ENCODE measurements at places on chromosomes 5 and 9.

GRCh38 chr9:83424831-83425230, 113.4 kb downstream of the FRMD3 start:
- DNase-seq = no peak

- no peak for DNase-seq
These were observed 21.4 kb downstream of the CRB2 start for GRCh38 chr9:123377211-123377971.

- no peak for DNase-seq
These were observed 90.1 kb downstream of the LMNB1 start for GRCh38 chr5:126866851-126867636.

GRCh38 chr9:87725900-87726709, at the start of gene CTSL:
Gene CTSL (plus strand): TSS chr9:87726119. CDS start chr9:87727604, 1,485 bp downstream.
- DNase-seq = peak; percentile 96

DNA sequence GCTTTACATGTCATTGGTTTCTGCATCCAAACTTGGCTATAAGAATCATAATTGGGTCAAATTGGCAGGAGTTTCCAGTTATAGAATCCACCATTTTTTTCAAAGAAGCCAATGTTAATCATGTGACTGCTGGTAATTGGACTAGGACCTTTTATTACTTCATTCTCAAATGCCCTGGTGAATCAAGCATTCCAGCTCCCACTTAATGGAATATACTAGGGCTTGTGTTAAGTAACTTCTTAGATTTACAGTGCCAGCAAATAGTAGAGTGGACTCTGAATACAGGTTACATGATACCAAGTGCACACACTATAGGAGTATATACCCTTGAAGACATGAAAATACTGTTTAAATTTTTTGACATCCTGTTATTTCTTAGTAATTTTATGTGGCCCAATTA, 96.7 kb downstream of the NUDT12 start:
- DNase-seq = no peak

DNA sequence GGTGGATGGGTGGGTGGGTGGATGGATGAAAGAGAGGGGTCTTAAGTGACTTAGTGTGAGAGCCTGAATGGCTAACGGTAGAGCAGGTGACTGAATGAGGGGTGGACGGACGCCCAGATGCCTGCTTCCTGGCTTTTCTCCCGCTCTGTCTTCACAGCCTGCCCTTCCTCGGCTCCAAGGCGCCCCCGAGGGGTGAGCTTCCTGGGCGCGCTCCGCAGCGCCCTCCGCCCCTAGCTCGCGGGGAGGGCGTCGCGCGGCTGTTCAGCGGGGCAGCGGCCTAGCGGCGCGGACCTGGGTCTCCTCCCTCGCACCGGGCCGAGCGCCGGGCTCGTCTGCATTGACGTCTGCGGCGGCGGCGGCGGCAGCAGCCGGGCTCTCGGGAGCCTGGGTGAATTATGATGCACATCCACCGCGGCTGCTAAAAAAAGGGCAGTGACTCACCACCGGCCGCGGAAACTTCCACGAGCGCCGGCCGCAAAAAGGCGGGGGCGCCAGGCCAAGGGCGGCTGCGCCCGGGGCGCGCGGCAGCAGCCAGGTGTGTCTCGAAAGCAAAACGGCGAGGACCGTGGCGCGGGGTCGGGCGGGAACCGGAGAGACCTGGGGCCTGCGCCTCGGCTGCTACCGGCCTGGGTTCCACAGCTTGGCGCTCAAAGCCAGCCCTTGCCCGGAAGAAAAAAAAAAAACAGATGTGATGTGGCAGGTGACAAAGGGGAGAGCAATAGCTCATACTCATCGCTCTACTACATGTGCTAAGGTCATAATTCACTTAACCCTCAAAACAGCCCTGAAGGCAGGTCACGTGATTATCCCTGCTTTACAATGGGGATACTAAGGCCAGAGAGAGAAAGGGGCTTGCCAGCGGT, 143.0 kb upstream of the ADRA1B start:
- peak; percentile 15 for DNase-seq
